A549 treated with dexamethasone at 1 μM for 4 hours (cell line): ENCODE measurements at places on chromosomes 12 and 14. TPM values are rescaled to one million over a fixed set of nuclear protein-coding genes. Genes with fewer than 3 reads are reported as not detected.

Gene DPF3
- total RNA-seq, result 0.09 to 0.19 TPM (median 0.16 TPM) in 4 of 5 replicates, not detected in the other

Gene ACSM4
- not detected in 5 replicates for total RNA-seq

Gene SLCO1B1
- total RNA-seq, result 0.38 to 0.64 TPM (median 0.39 TPM) in 5 replicates

Gene KLRK1
- total RNA-seq, result 0.13 TPM in 1 of 5 replicates, not detected in the others

Gene SLC2A13
- total RNA-seq, result 2.4 to 3.1 TPM (median 2.9 TPM) in 5 replicates

Gene KRT77
- not detected in 5 replicates for total RNA-seq

Gene CCDC38
- total RNA-seq, result 0.06 to 0.15 TPM (median 0.10 TPM) in 5 replicates

Gene AKAP3
- 0.02 to 0.30 TPM (median 0.11 TPM) in 5 replicates for total RNA-seq

Gene IFI27
- total RNA-seq, result 0.62 to 1.6 TPM (median 0.87 TPM) in 5 replicates

Gene PTPRR
- 0.20 to 0.41 TPM (median 0.27 TPM) in 5 replicates for total RNA-seq

Gene ARHGAP9
- 0.33 to 0.72 TPM (median 0.43 TPM) in 5 replicates for total RNA-seq

Gene TMEM229B
- total RNA-seq, result 0.13 to 0.24 TPM (median 0.21 TPM) in 5 replicates

Gene PRB2
- 0.08 TPM in 1 of 5 replicates, not detected in the others for total RNA-seq

Gene SLC5A8
- not detected in 5 replicates for total RNA-seq

Gene MMP17
- total RNA-seq, result 6.5 to 12.1 TPM (median 11.2 TPM) in 5 replicates

Gene OR4E2
- total RNA-seq, result not detected in 5 replicates

Gene PLEKHA5
- total RNA-seq, result 6.3 to 8.3 TPM (median 7.8 TPM) in 5 replicates

Gene RASSF9
- total RNA-seq, result 1.2 to 2.0 TPM (median 1.4 TPM) in 5 replicates

Gene NDUFA12
- 141 to 181 TPM (median 153 TPM) in 5 replicates for total RNA-seq

Gene CLECL1
- not detected in 5 replicates for total RNA-seq

Gene ENDOU
- 0.07 to 0.09 TPM in 2 of 5 replicates, not detected in the others for total RNA-seq

Gene DYRK2
- 8.5 to 14.4 TPM (median 11.9 TPM) in 5 replicates for total RNA-seq

Gene PPP1R1A
- 0.09 to 0.27 TPM (median 0.25 TPM) in 5 replicates for total RNA-seq

Gene CLEC6A
- total RNA-seq, result not detected in 5 replicates

Gene ZNF891
- 0.30 to 0.41 TPM (median 0.34 TPM) in 5 replicates for total RNA-seq

Gene RHOJ
- total RNA-seq, result not detected in 5 replicates

Gene TIMM9
- 62.4 to 87.2 TPM (median 72.6 TPM) in 5 replicates for total RNA-seq

Gene ADAM21
- 0.08 TPM in 1 of 5 replicates, not detected in the others for total RNA-seq

Gene FSCB
- total RNA-seq, result not detected in 5 replicates

Gene CLEC4E
- 0.12 to 0.41 TPM (median 0.28 TPM) in 5 replicates for total RNA-seq

Gene TMEM132C
- not detected in 5 replicates for total RNA-seq

Gene ASIC1
- 4.2 to 6.0 TPM (median 5.9 TPM) in 5 replicates for total RNA-seq

Gene GPRC5A
- 174 to 283 TPM (median 256 TPM) in 5 replicates for total RNA-seq

Gene GUCY2C
- 0.03 TPM in 1 of 5 replicates, not detected in the others for total RNA-seq
